ENCODE measurements at places on chromosomes 16 and 17. TPM values are rescaled to one million over a fixed set of nuclear protein-coding genes. Genes with fewer than 3 reads are reported as not detected.
A peak's percentile ranks its signal among the peaks of the same experiment; 100 is the strongest.

Gene KCNG4
- not detected for total RNA-seq

Gene PABPN1L
- total RNA-seq, result not detected

Gene PPM1E
- total RNA-seq, result 0.04 TPM

Gene MT1A
- total RNA-seq, result 2.9 TPM

Gene DPEP3
- 0.08 TPM for total RNA-seq

Gene RASD1
- total RNA-seq, result 0.60 TPM

Gene MEIOB
- not detected for total RNA-seq

Gene KCTD11
- total RNA-seq, result 32.9 TPM

Gene ABI3
- total RNA-seq, result 2.7 TPM

Gene KRTAP4-11
- not detected for total RNA-seq

Gene BLMH
- total RNA-seq, result 25.4 TPM

Gene TSR1
- 24.5 TPM for total RNA-seq

Gene TBC1D3I
- 0.68 TPM for total RNA-seq

Gene NR1D1
- 14.6 TPM for total RNA-seq

Gene CTCF
- total RNA-seq, result 28.3 TPM

GRCh38 chr17:63492940-63493339 lies 16.1 kb downstream of the ACE start:
- ATAC-seq, result no peak

GRCh38 chr16:56773532-56773931 lies 43.6 kb downstream of the NUP93 start:
- peak; percentile 32 for ATAC-seq

DNA sequence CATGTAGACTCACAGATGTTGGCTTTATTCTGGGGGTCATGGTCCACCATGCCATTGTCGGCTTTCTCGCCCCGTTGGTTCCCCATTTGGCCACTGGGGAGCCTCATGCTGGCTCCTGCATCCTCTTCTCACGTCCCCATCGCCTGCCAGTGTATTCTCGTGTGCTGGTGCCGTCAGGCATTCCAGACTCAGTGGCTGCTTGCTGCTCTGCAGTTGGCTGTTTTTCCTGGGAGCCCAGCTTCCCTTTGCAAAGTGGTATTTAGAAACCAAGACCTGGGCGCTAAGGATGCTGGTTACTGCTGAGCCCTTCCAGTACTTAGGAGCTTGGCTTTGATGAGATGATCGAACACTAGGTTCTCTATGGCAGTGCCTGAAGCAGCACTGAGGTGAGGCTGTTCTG lies 19.1 kb downstream of the CRAMP1 start:
- ATAC-seq, result no peak

GRCh38 chr16:31206776-31207175 lies 4.2 kb upstream of the PYCARD start:
- ATAC-seq, result no peak

GRCh38 chr16:72482695-72483094 lies 310.7 kb upstream of the PMFBP1 start:
- no peak for ATAC-seq

DNA sequence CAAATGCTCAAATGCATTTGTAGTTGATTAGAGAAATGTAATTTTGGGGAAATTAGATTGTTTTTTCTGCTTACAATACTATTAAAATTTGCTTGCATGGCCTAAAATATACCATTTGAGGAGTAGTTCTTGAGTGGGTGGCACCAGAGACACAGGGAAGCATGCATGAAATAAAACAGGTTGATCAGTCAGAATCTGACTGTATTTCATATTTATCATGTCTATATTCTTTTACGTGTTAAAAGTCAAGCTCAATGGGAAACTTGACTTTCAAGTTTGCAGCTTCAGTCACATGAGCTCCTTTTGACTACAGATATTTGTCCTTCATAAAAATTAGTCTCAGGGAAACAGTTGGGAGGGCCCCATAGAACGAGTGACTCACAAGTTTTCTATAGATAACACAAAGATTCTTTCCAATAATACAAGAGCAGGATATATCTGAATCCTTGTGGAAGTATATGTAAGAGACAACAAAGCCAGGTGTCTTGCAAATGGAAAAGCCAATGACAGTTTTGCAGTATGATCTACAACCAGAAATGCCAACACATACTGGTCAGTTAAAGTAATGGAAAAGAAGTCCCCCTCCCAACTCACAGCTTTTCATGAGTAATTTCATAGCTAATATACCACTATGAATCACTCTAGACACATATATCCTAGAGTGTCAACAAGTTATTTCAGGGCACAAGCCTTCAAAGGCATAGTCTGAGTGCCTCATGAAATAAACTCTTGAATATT lies 42.2 kb upstream of the CORO6 start:
- ATAC-seq, result peak; percentile 89

GRCh38 chr17:2621241-2621640 lies 27.8 kb downstream of the PAFAH1B1 start:
- no peak for ATAC-seq

- ATAC-seq, result no peak
These were observed 66.8 kb downstream of the SRCIN1 start for GRCh38 chr17:38538906-38539305.

- ATAC-seq, result no peak
These were observed 38.4 kb downstream of the HIC1 start for GRCh38 chr17:2093349-2093748.

DNA sequence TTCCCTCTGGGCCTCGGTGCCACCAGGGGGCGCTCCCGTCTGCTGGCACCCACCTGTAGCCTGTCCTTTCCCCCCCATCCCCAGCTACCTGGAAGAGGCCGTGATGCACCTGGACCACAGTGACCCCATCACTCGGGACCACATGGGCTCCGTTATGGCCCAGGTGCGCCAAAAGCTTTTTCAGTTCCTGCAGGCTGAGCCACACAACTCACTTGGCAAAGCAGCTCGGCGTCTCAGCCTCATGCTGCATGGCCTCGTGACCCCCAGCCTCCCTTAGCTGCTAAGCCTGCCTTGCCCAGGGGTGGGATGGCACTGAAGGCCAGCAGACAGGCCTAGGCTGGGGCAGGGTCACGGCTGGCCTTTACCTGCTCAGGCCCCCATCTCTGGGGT lies 818 bp upstream of the NRN1L start:
- ATAC-seq, result peak; percentile 60

DNA sequence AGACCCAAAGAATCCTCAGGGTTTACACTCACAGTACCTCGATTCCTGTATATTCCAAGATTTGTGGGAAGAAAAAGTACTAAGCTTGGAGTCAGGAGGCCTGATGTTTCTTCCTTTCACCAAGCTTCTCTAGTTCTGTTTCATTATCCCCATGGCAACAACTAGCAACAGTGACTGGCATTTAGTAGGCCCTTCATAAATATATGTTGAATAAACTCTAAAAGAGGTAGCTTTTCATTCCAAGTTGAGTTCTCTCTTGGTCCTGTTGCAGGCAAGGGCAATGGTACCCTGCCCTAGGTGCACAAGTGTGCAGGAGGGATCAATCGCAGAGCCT lies 527 bp upstream of the UBE2Z start:
- ATAC-seq, result no peak

GRCh38 chr17:60640503-60640902 lies 37.1 kb upstream of the BCAS3 start:
- ATAC-seq, result no peak

DNA sequence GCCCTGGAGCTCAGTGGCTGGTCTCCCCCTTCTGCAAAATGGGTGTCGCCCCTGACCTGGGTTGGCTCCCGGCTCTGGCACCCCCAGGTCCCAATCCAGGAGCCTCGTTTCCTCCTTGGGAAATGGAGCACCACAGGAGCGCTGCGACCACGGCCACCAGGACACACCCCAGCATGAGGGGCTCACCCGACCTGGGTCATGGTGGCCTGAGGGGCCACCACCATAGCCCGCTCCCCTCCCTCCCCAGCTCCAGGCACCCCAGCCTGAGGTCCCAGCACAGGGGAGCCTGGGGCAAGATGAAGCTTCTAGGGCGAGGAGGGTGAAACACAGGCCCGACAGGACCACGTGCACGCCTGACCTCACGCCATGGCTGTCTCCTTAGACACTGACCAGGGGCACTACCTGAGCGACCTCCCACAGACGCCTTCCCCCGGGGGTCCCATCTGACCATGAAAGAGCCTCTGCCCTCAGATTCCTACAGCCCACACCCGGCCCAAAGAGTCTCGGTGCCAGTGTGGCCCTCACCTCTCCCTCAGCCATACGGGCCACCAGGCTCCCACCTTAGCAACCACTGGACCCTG lies 11.8 kb downstream of the BCAR1 start:
- no peak for ATAC-seq

DNA sequence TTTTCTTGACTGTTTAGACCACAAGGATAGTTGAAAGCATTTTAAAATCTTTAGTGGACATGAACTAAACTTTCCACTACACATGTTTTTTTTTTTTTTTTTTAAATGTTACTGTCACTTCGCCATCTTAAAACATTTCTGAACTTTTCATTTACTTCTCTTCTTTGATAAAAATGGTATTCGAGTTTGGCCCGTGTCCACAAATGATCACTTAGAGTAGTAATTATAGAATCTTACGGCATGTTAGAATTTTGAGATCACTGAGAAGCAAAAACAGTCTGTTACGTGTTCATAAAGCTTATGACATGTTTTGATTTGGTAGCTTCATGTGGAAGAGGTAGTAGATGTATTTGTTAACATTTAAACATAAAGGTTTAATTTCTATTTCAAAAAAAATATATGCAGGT lies 1.1 kb downstream of the NSRP1 start:
- no peak for ATAC-seq

DNA sequence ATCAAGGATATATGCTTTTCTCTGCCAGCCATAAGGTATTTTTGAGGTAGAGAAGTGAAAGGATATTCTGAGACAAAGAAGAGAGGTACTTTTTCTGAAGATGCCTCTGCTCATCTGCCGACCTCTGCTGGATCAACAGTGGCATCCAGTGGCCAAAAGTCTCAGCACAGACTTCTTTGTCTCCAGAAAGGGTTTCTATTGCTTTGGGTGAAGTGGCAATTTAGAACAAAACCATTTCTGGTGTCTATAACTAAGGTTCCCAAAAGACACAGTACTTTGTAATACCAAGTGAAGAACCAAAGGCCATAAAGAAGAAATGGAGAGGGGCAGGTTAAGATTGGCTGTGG lies 155.2 kb upstream of the C17orf78 start:
- ATAC-seq, result no peak

GRCh38 chr16:85521552-85522307 lies 91.4 kb upstream of the GSE1 start:
- ATAC-seq, result no peak

GRCh38 chr17:83064732-83065659 lies 14.4 kb upstream of the METRNL start:
- ATAC-seq, result peak; percentile 74

GRCh38 chr16:3215601-3216262 lies 19.2 kb downstream of the ZNF200 start:
- no peak for ATAC-seq

DNA sequence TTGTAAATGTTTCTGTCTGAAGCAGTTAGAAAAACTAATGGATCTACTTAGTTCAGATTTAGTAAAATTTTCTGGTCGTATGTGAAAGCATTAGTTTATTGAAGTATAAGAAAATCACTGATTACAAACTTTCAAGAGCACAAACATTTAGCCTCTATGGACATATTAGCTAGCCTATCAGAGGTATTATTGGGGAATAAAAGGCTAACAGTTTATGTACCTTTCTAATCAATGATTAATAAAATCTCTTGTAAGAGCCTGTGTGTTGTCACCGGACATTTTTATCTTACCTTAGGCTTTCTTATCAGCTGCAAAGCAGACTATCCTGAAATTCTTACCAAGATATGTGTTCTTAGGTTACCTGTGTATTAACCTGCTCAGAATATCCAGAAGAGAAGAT lies 21.2 kb downstream of the ZPBP2 start:
- ATAC-seq, result no peak

DNA sequence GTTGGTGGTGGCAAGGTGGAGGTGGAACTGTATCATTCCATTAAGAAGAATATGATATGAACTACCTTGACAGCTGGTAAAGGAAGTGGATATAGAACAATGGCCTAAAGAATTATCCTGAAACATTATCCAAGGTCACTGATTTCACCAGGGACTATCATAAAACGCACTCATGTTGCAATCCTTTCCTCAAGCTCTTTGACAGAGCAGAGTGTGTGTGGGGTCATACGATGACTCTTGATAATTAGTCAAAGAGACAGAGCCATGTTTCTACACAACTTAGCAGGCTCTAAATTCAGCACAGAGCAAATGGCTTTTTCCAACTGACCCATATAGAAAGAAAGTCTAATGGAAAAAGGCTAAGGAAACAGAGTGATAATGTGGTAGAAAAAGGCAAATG lies 126.4 kb upstream of the ANKFN1 start:
- ATAC-seq, result no peak

- no peak for ATAC-seq
These were observed 34.2 kb downstream of the PIEZO1 start for GRCh38 chr16:88750854-88751253.

DNA sequence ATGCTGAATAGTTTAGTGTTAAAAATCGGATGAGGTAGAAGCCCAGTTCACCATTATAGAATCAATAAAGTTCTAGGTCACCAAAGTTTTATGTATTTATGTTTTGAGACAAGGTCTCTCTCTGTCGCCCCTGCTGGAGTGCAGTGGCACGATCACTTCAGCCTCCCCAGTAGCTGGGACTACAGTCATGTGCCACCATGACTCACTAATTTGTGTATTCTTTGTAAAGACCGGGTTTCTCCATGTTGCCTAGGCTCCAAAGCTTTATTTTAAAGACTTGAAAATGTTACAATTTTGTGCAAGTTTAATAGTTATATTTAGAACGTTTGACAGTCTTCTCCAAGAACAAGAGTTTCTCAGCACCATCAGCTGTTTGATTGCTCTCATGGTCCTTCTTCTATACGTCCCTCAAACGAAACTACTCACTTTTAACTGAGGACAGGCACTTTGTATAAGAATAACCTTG lies 32.1 kb downstream of the NDE1 start:
- peak; percentile 84 for ATAC-seq
